ENCODE measurements at places on chromosomes 12 and 14.

- DNase-seq, result peak; percentile 42
Observed at GRCh38 chr14:95156161-95157047, 925 bp downstream of the DICER1 start.

GRCh38 chr14:98368221-98368620 lies 903.8 kb downstream of the BCL11B start:
- DNase-seq, result no peak

DNA sequence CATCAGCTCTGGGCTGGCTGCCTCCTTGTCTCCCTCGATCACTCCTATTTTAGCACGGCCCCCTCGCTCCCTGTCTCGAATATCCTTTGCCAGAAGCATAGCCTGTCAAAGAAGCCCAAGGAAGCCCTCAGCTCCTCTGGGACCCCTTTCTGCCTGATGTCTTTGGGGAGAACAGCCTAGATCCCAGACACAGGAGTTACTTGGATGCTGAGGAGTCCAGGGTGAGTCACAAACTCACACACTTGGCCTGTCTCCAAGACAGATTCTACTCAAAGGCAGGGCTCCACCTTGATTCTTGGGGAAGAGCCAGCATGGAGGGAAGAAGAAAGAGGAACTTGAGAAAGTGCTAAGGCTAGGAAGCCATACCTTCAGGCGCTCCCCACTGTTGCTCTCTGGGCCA lies 8.1 kb downstream of the AVIL start:
- DNase-seq, result no peak

DNA sequence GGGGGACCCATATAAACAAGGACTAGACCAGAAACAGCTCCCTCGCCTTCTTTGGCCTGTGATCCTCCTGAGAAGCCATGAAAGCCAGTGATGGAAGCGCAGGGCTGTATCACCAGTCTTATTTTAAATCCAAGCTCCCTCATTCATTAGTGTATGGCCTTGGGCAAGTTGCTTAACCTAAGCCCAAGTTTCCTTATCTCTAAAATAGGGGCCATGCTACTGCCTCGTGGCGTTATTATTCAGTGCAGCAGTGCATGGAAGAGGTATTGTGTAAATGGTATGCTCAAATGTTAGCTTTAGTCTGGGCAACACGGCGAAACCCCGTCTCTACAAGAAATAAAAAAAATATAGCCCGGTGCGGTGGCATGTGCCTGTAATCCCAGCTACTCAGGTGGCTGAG lies 9.9 kb downstream of the ESPL1 start:
- DNase-seq, result no peak

DNA sequence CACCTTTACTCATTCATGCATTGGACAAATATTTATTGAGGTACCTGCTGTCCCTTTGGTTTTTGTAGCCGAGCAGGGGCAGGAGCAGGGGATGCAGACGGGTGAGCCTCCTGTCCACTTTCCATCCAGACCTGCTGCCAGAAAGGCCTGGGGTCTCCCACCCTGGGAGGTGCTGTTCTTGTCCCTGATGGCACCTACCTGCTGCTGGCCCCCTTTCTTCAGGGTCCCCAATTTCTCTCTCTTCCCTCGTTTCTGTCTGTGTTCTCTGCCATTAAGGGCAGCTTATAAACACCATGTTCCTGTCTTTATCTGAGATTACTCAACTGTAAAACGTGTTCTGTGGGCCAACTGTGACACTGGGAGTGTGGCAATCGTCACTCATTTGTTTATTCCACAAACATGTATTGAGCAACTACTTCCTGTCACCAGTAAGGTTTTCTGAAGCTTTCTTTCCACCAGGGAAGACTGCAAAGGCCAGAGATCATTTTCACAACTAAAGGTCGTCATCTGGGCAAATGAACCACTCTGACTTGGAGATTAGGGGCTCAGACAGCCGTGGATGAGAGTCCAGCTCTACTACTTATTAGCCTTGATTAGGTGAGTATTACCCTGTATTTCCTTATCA lies at the start of gene HAL:
TSS of gene HAL (minus strand) at position 311 of the 625 bp plus-strand sequence. CDS start 434 bp downstream, outside the sequence.
- DNase-seq, result no peak

- DNase-seq, result peak; percentile 82
Observed at GRCh38 chr12:50394469-50395029, 1.9 kb downstream of the FAM186A start.

GRCh38 chr12:92079054-92079385 lies 66.6 kb downstream of the BTG1 start:
- DNase-seq, result no peak
